ENCODE measurements at places on chromosomes 12 and 14. TPM values are rescaled to one million over a fixed set of nuclear protein-coding genes. Genes with fewer than 3 reads are reported as not detected.

DNA sequence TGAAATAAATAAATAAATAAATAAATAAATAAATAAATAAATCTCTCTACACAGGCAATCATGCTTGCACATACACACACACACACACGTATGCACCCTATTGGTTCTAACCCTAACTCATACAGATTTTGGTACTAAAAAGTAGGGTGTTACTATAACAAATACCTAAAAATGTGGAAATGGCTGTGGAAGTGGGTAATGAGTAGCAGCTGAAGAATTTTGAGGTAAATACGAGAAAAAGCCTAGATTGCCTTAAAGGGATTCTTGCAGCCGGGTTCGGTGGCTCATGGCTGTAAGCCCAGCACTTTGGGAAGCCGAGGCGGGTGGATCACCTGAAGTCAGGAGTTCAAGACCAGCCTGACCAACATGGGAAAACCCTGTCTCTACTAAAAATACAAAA is 15.7 kb upstream of the SLC2A3 start:
- H3K4me3 ChIP-seq: no peak overlapping the region
- no peak overlapping the region for H3K27ac ChIP-seq
- H3K4me1 ChIP-seq: peaks cover under 1% of the 10 kb centered on the region
- H3K27me3 ChIP-seq: no peaks in the 10 kb centered on the region

GRCh38 chr12:11727133-11727664 is 77.7 kb downstream of the ETV6 start:
- no peaks in the 10 kb centered on the region for H3K36me3 ChIP-seq
- peaks cover 24% of the 10 kb centered on the region for H3K4me1 ChIP-seq
- H3K27ac ChIP-seq: no peak overlapping the region
- no peak for DNase-seq
- H3K4me3 ChIP-seq: no peak overlapping the region

GRCh38 chr12:91687052-91688017 is 458.3 kb downstream of the BTG1 start:
- no peak for DNase-seq
- H3K36me3 ChIP-seq: no peaks in the 10 kb centered on the region
- H3K4me1 ChIP-seq: no peaks in the 10 kb centered on the region
- H3K4me3 ChIP-seq: no peak overlapping the region

- H3K27me3 ChIP-seq: no peaks in the 10 kb centered on the region
- no peaks in the 10 kb centered on the region for H3K36me3 ChIP-seq
- H3K4me1 ChIP-seq: peaks cover 2% of the 10 kb centered on the region
- no peak overlapping the region for H3K27ac ChIP-seq
- H3K4me3 ChIP-seq: no peak overlapping the region
- no peak for DNase-seq
Observed at GRCh38 chr12:9753498-9753897, 7.2 kb downstream of the CD69 start.

- no peak overlapping the region for H3K4me3 ChIP-seq
- H3K27me3 ChIP-seq: no peaks in the 10 kb centered on the region
- peaks cover 2% of the 10 kb centered on the region for H3K4me1 ChIP-seq
- DNase-seq: no peak
Observed at GRCh38 chr14:93007225-93007997, 84.5 kb downstream of the CHGA start.

Gene IFI27L1
- 38.0 TPM for total RNA-seq

Gene HOXC12
- not detected for total RNA-seq

Gene PSME2
- total RNA-seq: 106 TPM

Gene GPRC5A
- total RNA-seq: 0.15 TPM
